ENCODE measurements at places on chromosomes 13 and 19.

DNA sequence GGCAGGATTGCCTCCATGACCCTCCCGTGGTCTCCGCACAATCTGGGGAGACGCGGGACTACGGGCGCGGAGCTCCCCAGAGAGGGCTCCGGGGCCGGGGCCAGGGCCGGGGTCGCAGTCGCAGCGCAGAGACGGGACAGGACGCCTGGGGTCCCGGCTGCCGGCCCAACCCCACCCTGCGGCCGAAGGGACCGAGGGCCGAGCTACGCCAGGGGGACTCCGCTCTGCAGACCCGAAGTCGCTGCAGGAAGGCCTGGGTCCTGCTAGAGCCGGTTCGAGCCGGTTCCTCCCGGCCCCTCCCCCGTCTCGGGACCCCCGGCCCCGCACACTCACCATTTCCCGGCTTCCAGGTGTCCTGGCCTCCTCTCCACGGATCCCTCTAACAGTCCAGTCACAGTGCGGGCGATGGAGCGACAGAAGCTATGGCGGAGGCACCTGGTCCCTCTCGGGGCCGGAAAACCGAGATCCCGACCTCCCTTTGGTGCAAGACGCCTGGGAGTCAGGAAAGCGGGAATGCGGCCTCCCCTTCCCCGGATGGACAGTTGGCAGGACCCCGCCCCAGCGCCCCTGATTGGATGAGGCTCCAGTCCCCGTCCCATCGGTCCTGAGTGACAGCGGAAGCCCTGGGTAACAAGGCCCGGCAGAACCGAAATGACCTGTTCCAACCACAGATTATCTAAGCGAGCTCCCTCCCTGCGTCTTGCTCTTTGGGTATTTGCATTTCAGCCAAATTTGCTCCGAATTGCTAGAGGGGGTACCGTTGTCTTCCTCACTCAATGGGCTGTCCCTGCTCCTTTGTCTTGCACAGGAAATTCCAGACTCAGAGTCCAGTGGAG is at the start of gene ZNF625:
ZNF625 (minus strand) TSS at position 512 of the 836 bp plus-strand sequence; CDS start at position 336, 176 bp downstream.
- no peak for DNase-seq

DNA sequence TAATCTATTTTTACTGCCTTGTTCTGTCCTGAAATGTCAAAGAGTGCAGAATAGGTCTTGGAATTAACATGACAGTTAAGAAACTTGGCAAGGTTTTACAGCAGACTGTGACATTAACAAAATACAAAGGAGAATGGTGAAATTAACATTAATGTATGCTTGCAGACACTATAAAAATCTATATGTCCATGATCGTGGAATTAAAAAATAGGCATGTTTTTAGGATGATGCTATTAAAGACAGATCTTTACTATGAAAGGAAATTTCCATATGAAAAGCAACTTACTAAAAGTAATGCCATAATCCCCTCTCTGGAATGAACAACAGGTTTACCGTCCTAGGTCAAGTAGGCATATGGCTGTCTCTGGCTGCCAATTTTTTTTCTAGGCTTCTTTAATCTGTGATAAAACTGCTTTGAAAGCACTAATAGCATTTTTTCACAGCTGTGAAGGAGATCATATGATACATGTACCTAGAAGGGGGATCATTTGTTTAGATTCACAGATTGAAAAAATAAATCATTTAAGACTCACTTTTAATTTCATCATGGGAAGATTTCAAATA is 291.5 kb downstream of the ZNF536 start:
- DNase-seq = no peak

DNA sequence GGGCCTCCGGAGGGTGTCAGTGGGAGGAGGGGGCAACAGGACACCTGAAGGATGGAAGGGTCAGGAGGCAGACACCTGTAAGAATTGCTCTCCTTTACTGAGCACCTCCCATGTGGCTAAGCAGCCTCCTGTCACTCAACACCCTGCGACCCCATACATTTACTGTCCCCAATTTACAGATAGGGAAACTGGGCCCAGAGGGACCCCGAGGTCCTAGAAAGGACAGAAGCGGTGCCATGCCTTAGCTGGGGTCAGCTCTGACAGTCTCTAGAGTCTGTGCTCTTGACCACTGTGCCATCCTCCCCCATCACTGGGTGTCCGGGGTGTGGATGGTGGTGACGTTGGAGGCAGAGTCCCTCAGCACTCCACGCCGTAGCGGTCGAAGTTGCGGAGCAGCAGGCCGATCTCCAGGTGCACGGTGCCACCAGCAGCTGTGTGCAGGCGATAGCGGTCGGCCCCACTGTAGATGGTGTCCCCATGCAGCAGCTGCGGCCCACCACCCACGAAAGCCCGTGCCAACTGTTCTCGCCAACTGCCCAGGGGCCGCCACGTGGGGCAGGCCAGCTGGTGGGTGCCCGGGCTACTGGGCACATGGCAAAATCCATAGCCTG is 726 bp upstream of the TGFB1 start:
- DNase-seq = no peak

- peak; percentile 30 for DNase-seq
These were observed 175.6 kb upstream of the SLITRK6 start for GRCh38 chr13:85974608-85975366.

DNA sequence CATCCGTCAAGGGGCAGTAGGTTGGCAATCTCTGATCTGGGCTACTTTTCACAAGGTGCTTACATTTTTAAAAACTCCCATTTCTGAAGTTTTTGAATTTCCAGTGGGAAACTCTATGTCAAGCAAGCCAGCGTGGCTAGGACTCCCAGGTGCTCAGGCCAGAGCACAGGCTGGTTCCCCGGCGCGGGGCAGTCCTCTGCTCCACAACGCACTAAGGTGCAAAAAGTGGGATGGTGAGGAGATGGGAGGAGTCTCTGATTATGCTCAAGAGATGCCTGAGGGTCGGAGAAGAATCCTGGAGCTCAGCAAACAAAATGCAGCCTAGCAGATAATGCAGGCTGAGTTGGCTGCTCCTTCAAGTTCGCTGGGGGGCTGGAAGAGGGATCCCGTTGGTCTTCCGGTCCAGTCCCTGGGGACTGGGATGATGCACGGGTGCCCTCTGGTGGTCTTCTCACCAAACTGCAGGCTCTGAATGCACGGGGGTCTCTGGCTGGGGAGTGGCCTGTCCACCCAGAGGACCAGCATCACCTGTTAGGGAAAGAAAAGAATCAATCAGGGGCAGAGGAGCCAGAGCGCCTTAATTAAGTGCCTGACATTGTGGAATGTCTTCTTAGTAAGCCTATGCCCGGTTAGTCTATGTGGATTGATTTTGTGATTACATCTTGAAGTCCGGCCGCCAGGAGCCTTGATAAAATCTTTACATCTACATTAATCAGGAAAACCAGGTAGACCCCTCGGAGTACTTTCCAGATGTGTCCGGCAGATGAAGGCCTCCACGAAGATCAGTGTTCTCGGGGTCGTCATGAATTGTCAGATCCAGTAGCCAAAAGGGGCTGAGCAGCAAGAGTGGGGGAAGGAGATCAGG is 244.4 kb upstream of the MAB21L1 start:
- peak; percentile 50 for DNase-seq

- DNase-seq = no peak
These were observed 15.8 kb downstream of the ARHGAP33 start for GRCh38 chr19:35790981-35791813.

DNA sequence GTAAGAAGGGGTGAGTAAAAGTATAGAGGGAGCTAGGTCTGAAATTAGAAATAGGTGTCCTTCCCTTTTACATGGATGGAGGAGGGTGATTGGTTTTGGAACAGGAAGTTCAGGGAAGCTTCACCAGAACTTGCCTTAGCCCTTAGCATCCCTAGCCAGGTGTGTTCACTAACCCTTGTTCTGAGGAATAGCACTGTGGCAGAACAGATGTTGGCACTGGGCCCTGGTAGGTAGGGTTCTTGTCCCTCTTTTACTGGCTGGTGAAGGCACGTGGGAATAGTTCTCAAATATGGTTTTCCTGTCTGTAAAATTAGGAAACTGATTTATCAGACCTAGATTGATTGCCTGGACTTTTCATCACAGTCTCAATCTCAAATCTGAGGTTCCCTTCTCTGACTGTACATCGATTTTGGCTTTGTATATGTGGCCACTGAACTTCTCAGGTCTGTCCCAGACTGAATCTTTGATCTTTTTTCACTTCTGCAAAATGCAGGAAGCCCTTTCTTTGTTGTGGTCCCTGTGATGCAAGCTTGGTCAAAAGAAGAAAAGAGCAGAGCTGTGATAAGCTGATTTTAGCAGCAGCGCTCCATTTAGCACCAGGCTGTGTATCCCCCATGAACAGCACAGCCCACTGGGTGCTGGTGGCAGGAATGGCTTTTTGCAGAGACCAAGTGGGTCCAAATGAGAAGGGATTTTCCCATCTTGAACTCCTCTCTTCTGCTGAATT is 86.2 kb upstream of the HTR2A start:
- DNase-seq = no peak

GRCh38 chr13:74070065-74070464 is 64.1 kb downstream of the KLF12 start:
- no peak for DNase-seq

DNA sequence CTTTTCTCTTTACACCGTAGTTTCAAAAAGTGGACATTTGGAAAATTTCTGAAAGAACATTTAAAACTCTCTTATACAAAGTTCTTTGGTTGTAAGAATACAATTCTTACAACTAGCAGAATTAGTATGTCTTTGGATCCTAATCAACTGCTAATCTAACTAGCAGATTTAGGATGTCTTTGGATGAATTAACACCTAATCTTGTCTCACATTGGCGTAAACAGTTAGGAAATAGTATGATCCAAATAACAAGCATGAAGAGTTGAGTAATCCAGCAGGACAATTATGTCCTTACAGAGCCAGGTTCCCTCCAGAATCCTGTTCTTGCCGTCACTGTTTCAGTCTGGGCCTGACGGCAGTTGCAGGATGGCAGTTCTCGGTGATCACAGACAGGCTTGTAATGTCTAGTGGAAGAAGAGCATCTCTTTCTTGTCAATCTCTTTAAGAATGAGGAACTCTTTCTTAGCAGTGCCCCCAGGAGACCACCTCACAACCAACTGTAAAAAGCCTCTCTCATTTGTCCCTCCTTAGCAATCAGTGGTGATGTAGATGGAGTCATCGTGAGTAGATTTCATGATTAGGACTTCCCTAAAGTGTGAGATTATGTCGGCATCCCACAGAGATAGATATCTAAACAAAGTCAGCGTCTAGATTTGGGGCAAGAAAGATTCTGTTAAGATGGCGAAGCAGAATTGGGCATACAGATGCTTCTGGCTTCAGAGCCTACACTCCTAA is 5.7 kb upstream of the TNFSF13B start:
- no peak for DNase-seq

Data from ACHN (cell line).